ENCODE measurements at places on chromosomes 1 and 21.

GRCh38 chr21:33015756-33016155 lies 10.0 kb upstream of the OLIG2 start:
- no peak for DNase-seq

- no peak for DNase-seq
These were observed 917 bp downstream of the KIAA0040 start for GRCh38 chr1:175191659-175192058.

GRCh38 chr21:42344631-42345030 lies 6.2 kb downstream of the TFF2 start:
- no peak for DNase-seq

DNA sequence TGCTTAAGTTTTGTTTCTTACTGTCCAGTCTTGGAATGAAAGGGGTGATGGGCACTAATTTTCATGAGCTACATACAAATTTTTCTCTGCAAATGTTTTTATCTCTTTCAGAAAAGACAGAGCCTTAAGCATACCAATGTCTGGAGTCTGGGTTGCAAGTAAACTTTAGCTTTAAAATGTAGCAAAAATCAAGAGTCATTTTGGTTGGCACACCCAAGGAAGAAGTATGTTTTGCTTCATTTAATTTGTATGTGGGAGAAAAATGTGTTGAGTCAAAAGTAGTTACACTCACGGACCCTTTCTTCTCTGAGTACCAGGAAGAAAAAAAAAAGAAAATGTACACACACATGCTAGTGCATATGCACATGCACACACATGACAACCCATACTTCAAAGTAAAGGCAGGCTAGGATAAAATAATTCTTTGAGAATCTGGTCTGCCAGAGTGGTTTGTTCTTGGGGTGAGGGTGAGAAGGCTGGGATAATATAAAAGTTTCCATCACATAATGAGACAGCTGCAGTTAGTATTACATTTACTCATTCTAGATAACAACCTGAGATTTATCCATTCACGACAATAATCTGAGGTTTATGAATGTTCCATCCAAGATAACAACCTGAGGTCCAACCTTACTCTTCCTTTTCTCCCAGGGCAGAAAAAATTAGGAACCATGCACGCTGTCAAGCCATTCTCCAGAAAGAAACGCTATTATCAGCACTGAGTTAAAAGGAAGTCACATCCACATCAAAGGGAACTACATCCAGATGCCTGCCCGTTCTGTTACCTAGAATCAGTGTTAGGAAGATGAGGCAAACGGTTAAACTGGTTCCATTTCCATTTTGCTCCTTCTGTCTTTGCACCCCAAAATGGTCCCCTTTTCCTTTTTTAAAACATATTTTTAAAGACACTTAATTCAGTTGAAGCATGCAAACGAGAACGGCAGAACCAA lies 9.3 kb downstream of the DPYD start:
- no peak for DNase-seq

GRCh38 chr1:70874818-70875217 lies 172.8 kb downstream of the PTGER3 start:
- DNase-seq: no peak
